Small intestine (tissue), 16 donors: ENCODE measurements at places on chromosomes 13 and 19. TPM values are rescaled to one million over a fixed set of nuclear protein-coding genes. Genes with fewer than 3 reads are reported as not detected.

Gene ADGRE1
- 0.12 TPM for polyA plus RNA-seq

Gene C19orf73
- 7.6 TPM for polyA plus RNA-seq

Gene MAST3
- 34.6 TPM for polyA plus RNA-seq

Gene PTGER1
- 0.64 TPM for polyA plus RNA-seq

Gene MEIS3
- polyA plus RNA-seq: 4.6 TPM

Gene AMER2
- 0.03 TPM for polyA plus RNA-seq

Gene FPR1
- 2.2 TPM for polyA plus RNA-seq

Gene CYP2A7
- polyA plus RNA-seq: not detected

- H3K36me3 ChIP-seq: no peaks in the 10 kb centered on the region
- H3K4me1 ChIP-seq: no peaks in the 10 kb centered on the region
- H3K27me3 ChIP-seq: no peaks in the 10 kb centered on the region
- no peak for DNase-seq
- H3K27ac ChIP-seq: no peak overlapping the region
These were observed 14.4 kb downstream of the NCAN start for GRCh38 chr19:19226204-19226603.

DNA sequence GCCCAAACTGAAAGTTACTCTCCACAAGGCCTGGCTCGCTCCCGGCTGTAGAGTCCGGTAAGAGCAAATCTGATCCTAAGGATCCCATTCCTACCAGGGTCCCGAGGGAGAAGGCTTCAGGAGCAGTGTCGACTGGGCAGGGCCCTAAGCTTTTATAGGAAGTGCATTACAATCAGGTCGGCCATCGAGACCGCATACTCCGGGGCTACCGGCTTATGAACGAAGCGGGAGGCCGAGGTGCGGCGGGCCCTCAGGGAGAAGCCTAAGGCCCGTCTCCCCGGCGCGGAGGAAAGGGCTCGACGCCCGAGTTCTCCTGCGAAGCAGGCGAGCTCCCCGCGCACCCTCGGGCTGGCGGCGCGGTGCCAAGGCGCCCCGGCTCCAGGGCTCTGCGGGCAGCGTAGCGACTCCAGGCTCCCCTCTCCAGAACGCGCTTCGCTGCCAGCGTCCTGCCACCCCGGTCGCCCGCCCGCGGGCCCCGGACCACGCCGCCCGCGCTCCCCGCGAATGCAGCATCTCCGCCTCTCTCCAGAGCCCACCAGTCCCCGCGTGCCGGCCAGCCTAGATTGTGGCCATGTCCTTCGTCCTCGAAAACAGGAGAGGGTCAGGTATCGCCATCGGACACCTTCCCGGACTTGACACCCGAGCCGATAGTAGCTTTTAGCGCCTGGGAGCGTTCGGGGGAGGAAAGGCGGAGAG lies 1.4 kb downstream of the EFNB2 start:
- H3K27me3 ChIP-seq: no peaks in the 10 kb centered on the region
- DNase-seq: peak; percentile 83
- H3K4me1 ChIP-seq: peaks cover 11% of the 10 kb centered on the region
- peak overlapping the region; percentile 77 for H3K4me3 ChIP-seq

DNA sequence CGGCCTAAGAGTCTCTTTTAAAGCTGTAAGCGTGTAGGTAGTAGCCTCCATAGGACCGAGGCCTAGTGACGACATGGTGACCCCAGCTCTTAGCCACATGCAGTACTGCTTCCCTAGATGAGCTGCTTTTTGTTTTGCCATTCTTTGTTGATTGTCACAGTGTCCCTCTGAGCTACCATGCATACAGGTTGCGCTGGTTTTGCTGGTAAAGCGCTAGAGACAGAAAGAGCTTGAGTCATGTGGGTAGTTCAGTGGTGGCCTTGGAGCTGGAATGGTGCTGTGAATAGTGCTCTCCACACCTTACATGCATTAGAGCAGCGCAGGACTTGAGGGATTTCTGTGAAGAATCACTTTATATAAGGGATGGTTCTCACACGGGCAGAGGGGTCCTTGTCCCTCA lies 5.1 kb downstream of the HNRNPM start:
- no peak overlapping the region for H3K4me3 ChIP-seq
- peaks cover 22% of the 10 kb centered on the region for H3K4me1 ChIP-seq
- no peaks in the 10 kb centered on the region for H3K27me3 ChIP-seq
- H3K36me3 ChIP-seq: no peaks in the 10 kb centered on the region
- no peak overlapping the region for H3K27ac ChIP-seq

DNA sequence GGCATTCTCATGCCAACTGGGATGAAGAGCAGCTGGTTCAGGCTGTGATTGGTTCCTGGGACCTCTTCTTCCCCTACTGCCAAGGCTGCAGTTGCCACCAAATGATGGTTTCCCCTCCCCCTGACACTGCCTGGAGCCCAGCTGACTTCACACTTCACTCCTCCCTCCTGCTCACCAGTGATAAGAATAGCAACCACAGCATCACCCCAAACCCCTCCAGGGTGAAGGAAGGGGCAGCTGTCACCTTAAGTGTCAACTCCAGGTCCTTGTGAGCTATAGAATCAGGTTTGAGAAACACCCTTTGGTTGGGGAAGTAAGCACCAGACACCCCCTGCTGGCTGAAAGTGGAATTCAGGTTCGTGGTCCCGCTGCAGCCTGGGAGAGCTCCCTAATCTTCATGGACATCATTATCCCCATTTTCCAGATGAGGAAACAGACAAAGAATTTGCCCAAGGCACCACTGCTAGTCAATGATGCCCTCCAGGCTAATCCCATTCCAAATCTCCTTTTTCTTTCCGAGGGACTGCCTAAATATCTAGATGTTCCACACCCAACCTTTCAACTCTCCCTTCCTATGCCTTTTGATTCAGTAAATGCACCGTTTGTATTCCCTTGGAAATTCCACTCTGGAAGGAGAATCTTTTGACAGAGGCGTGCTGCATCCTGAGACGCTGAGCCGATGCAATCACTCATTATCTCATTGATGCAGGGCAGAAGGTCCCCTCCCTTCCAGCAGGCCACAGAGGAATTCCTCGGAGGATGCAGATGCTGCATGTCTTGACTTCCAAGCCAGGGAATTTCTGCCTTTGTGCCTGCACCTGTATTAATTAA lies 50.6 kb upstream of the UQCRFS1 start:
- no peak overlapping the region for H3K4me3 ChIP-seq
- no peak overlapping the region for H3K27ac ChIP-seq
- no peaks in the 10 kb centered on the region for H3K27me3 ChIP-seq
- no peaks in the 10 kb centered on the region for H3K4me1 ChIP-seq

- no peaks in the 10 kb centered on the region for H3K4me1 ChIP-seq
- no peaks in the 10 kb centered on the region for H3K36me3 ChIP-seq
- DNase-seq: no peak
- H3K27ac ChIP-seq: no peak overlapping the region
- no peak overlapping the region for H3K4me3 ChIP-seq
- H3K27me3 ChIP-seq: no peaks in the 10 kb centered on the region
These were observed 67.7 kb upstream of the ABCC4 start for GRCh38 chr13:95368998-95369397.

DNA sequence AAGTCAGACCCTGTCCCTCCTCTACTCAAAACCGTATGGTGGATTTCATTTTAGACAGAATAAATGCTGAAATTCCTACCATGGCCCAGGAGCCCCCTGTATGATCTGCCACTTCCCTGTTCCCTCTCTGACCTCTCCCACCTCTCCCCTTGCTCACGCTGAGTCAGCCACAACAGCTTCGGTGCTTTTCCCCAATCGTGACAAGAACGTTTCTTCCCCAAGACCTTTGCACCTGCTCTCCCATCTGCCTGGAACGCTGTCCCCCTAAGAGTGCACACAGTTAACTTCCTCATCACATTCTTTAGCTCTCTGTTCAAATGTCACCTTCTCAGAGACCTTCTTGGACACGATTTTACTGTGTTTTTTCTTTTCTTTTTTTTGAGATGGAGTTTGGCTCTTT lies 2.3 kb downstream of the VRK3 start:
- peaks cover 6% of the 10 kb centered on the region for H3K36me3 ChIP-seq
- no peaks in the 10 kb centered on the region for H3K27me3 ChIP-seq
- H3K4me1 ChIP-seq: peaks cover 45% of the 10 kb centered on the region
- DNase-seq: peak; percentile 51
- peak overlapping the region; percentile 73 for H3K27ac ChIP-seq
- H3K4me3 ChIP-seq: no peak overlapping the region

DNA sequence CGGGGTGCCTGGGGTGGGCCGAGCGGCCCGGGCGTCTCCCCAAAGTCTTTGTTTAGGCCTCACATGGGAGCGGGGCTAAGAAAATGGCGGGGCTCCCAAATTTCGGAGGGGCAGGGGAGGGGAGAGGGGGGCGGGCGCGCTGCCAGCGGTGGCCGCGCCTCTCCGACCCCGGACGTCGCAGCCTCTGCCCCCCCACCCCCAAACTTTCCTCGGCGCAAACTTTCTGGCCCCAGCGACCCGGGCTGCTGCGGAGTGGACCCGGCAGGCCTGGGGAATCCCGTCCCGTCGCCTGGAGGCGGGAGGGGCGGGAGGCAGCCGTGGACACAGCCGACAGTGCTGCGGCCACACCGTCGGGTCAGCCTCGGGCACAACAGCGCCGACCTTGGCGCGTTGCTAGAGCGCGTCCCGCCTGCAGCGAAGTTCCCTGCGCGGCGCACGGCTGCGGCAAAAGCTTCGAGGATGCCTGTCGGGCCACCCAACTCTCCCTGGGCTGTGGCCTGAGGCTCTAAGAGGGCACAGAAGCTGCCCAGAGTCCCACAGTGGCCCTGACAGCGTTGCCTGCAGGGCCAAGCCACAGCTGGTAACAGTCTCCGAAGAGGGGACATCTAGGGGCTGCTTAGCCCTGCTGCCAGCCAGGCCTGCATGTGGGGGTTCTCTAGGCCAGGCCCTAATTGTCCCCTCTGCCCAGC lies 1.3 kb downstream of the NFIX start:
- H3K4me1 ChIP-seq: no peaks in the 10 kb centered on the region
- H3K27me3 ChIP-seq: no peaks in the 10 kb centered on the region
- no peak for DNase-seq
- peak overlapping the region; percentile 82 for H3K4me3 ChIP-seq
- H3K36me3 ChIP-seq: no peaks in the 10 kb centered on the region
